ENCODE measurements at places on chromosomes 5 and 9.

GRCh38 chr9:123319541-123320339 lies 36.3 kb upstream of the CRB2 start:
- DNase-seq: no peak

DNA sequence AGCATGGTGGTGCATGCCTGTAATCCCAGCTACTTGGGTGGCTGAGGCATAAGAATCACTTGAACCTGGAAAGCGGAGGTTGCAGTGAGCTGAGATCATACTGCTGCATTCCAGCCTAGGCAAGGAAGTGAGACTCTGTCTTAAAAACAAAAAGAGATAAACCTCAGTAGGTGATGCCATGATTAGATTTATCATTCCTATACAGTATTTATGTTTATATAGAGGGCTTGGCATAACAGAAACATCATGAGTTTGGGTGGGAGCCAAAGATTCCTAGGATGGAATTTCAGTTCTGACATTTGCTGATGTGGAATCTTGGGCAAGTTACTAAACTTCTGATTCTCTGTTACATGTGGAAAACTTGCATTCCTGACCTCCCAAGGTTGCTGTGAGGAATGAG lies 22.3 kb downstream of the RFK start:
- no peak for DNase-seq

- DNase-seq: no peak
Observed at GRCh38 chr5:32259033-32259432, 53.7 kb downstream of the MTMR12 start.

- no peak for DNase-seq
Observed at GRCh38 chr5:83440826-83441225, 30.7 kb upstream of the VCAN start.

- no peak for DNase-seq
Observed at GRCh38 chr5:3899093-3899492, 303.5 kb downstream of the IRX1 start.

- DNase-seq: no peak
Observed at GRCh38 chr9:97553141-97553540, 51.7 kb downstream of the TMOD1 start.

DNA sequence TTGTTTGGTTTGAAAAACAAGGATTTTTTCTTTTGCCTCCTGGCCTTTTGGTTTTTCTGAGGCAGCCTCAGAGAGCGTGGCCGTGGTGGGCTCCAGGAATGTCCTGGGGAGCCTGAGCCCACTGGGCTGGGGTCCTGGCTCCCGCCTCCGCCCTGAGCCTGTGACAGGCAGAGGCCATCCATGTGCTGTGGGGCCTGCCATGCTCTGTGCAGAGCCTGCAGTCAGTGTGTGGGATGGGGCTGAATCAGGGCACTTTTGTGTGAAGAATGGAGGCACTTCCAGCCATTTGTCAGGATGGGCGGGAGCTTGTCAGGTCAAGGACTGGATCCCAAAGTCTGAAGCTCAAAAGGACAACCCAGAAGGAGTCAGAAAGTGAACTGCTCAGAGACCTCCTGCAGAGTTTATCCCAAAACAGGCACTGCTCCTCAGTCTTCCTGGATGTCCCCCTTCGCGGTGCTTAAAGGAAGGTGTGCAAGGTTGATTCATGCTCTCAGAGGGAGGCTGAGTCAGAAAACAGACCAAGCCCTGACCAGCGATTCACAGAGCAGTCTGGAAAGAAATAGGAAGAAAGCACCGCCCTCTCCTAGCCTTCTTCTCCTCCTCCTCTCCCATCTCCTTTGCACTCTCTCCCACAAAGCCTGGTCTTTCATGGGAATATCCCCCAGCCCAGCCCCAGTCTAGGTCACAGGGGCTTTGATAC lies 53.2 kb downstream of the MVB12B start:
- no peak for DNase-seq

- no peak for DNase-seq
Observed at GRCh38 chr5:160991205-160991604, 139.2 kb upstream of the ATP10B start.

- no peak for DNase-seq
Observed at GRCh38 chr9:89716559-89716958, 111.7 kb downstream of the GADD45G start.

- peak; percentile 21 for DNase-seq
Observed at GRCh38 chr5:77560677-77561263, 68.7 kb upstream of the WDR41 start.

DNA sequence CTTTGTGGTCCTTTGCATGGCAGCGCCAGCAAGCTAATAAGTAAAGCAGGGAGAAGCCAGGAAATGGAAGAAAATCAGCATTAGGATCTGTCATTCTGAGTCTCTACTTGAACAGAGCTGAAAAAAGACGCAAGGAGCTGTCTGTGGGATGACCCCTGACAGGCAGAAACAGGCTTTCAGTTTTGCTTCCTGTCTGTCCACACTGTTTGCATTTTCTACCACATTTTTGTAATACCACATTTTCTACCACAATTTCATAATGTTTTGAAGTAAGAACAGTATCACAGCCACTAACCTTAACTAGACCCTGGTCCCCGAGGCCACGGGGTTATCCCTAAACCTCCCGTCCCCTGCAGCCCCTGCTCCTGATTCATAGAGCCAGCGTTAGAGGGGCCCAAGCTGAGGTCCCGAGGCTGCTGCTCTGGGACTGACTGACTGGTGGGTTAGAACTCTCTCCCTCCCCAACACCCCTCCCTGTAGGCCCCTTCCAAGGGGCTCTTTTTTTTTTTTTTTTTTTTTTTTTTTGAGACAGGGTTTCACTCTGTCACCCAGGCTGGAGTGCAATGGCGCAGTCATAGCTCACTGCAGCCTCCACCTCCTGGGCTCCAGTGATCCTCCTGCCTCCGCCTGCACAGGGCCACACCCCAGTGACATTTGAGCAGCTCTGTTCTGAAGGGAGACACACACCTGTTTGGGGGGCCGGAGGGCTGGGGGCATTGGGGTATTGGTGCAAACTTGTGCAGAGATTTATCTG lies 4.0 kb upstream of the CLIC3 start:
- no peak for DNase-seq

- no peak for DNase-seq
Observed at GRCh38 chr9:2781336-2781735, 62.6 kb downstream of the PUM3 start.

DNA sequence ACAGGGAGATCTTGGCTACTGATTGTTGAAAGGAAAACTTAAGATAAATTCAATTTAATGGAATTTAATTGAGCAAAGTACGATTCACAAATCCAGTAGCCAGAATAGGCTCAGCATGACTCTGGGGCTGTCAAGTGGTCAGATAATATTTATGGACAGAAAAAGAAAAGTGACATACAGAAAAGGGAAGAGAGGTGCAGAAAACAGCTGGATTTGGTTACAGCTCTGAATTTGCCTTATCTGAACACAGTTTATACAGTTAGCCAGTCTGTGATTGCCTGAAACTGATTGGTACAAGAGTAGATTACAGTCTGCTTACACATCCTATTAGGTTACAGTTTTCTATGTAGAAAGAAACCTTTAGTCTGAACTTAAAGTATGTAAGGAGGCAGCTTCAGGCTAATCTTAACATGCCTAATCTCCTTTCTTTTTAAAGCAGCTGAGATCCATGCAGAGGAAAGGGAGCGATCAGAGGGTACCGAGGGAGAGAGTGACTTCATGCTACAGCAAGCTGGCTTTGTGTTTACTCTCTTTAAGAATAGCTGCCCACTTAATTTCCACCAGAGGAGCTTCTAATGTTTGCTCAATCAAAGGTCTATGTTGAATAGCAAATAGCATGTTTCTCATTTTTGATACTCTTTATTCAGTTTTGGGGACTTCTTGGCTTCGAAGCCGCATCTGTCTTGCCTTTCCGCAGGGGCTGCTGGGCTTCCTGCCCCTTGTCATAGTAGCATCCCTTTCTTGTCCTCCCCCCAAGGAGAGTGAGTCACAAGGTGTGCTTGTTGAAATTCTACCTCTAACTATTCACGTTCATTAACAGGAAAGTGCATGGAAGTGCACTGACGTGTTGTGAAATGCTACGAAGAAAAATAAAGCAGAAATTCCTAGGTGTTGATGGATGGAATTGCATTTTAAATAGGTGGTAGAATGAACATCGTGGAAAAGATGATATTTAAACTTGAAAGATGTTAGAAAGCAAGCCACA lies 761.2 kb downstream of the TAF11L14 start:
- no peak for DNase-seq

DNA sequence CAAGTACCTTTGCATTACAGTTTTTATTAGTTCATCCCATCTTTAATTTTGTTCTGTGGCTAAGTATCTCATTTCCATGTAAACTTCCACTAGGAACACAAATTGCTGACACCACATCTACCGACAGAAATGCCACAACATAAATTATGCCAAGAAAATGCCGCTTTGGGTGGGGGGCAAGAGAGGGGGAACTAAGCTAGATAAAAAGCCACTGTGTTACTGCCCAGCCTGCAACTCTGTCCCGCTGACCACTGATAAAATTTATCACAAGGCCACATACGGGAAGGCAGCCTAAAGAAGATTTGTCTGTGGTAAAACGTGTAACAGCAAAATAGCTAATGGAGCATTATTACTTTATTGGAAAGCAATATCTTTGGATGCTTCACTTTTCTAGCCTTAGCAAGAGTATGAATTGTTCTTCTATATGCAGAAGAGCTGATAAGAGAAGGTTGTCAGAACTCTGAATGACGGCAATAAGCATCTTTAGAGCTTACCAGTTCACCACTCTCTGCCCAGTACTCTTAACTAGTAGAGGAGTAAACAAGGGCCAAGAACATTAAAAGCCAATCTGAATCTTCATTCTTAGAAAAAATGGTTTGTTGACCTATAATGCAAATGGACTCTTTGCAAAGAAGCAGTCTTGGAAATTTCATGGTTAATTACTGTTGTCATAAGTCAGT lies 172.2 kb upstream of the MEF2C start:
- DNase-seq: no peak

DNA sequence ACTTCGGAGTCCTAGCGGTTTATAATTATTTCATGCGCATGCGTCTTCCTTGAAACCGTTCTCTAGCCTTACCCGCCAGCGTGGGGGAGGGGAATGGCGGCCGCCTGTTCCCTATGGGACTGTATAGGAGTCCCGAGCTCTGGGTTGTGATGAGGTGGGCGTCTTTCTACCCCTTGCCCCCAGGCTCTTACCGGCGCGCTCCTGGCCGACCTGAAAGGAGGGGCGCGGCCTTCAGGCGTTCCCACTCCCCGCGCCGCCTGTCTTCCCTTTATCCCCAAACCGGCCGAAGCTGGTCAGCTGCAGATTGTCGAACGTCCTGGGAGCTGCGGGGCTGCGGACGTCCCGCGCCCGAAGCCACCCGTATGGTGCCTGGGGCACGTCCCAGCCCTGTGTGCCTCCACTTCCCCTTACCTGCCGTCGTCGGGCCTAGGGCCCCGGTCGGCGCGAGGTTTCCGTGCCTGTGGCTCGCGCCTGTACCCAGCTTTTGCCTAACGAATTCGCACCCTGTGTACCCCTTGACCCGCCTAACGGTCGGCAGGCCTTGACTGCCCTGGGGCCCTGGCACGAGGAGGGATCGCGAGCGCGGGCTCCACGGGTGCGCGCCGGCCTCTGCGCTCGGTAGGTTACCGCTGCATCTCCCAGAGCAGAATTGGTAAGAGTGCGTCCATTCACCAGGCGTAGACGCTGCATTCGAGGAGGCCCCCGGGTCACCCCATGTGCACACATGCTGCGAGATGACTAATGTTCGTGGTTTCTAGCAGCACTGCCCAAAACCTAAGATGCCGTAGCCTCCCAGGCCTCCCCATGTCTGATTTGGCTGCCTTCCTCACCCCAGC lies 653 bp upstream of the HNRNPH1 start:
- peak; percentile 72 for DNase-seq

GRCh38 chr9:73223594-73223993 lies 71.9 kb downstream of the ANXA1 start:
- DNase-seq: no peak

- DNase-seq: no peak
Observed at GRCh38 chr9:71642056-71642455, 126.3 kb downstream of the CEMIP2 start.

DNA sequence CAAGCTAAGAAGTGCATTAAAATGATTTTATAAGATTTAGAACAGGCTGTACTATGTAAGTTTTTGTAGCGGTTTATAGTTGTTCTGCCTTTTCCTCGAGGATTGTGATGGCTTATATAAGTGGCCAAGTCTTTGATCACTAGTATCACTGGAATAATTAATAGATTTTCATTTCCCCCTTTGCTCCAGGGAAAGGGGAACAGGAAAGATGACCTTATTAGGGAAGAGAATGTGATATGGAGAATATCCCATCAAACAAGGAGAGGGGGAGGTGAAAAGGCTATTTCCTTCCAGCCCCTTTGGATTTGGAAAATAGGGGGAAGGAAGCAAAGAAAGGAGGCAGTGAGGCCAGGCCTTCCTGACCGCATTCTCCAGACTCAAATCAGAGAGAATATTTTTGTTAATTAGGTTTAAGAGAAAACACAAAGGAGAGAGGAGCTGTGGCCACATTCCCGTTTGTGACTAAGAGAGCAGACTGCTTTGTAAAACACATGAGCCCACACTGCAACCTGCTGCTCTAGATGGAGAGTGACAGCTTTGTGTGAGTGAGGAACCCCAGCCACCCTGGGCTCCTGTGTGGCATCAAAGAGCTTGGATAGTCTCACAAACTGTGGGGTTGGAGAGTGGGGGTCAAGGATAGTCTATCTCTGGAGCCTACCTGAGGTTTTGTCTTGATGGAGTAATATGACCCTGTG lies 359.5 kb downstream of the DTWD2 start:
- no peak for DNase-seq

- DNase-seq: no peak
Observed at GRCh38 chr5:73625372-73625943, 538 bp upstream of the ARHGEF28 start.

DNA sequence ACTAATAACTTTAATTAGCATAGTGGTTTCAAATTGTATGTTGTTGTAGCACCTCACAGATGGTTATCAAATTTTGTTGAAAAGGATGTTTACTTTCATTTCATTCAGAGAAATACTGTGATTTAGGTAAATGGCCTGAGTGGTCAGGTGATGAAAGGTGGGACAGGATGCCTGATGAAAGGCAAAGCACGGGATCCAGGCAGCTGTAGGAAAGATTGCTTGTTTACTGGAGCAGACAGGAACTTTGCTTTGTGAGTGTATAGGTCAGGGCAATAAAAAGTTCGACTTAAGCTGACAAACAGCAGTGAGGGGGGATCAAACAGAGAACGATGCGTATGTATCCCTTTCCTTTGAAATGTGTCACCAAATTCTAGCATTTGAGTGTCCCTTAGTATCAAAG lies 19.0 kb downstream of the KIAA1958 start:
- no peak for DNase-seq

DNA sequence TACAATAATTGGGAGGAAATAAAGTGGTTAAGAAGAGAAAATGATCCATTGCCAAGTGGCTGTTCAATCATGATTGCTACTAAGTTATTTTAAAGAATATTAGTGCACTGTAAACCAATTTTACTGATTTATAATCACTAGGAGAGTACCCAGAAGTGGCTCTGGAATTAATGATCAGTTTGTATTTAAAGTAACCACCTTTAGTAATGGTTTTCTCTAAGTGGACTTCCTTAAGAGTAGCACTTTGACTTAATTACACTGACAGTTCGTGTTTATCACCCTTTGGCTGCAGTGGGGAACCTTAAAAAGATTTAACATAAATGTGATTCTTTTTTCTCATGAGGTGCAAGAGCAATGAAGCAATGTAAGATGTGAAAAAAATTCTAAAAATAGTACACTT lies 310.8 kb downstream of the CDH12 start:
- DNase-seq: no peak

Measured in HFF-Myc (cell line).